AG09309 (cell line): ENCODE measurements at places on chromosomes 6 and 20.

DNA sequence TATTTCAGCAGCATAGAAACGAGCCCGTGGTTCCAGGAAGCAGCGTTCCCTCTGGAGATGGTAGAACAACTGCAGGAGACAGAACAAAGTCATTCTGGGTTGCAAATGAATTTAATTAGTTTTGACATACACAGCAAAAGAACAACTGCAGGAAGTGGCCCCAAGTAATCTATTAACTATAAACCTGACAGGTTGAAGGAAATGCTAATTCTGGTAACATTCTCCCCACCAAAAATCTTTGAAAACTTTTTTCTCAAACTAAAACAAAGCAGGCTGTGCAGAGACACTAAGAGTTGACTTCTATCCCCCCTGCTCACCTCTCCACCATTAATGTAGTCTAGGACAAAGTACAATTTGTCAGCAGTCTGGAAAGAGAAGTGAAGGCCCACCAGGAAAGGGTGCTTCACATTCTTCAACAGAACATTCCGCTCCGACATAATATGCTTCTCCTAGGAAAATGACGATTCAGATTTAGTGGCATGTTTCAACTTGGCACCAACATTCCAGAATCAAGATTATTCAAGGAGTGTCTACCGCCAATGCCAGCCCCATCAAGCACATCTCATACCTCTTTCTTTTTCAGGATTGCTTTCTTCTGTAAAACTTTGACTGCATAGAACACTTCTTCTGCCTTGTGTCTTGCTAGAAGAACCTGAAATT, 120.4 kb upstream of the SLC2A12 start:
- no peak for DNase-seq

DNA sequence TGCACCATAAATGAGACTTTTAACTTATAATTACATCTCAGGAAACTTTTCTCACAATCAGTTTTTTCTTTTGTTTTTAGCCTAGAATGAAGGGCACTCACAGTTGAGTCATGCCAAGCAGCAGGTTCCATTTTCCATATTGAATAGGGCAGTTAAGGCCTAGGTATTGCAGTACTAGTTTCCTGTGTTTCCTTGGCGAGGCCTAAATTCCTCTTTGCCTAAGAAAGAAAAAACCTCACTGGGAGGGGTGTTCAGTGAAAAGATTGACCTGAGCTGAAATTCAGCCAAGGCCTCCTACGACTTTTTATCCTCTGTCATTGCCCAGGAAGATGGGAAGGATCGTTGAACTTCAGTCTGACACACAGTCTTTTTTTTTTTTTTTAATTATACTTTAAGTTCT, 85.5 kb downstream of the IMPG1 start:
- DNase-seq: no peak

GRCh38 chr20:13141546-13141945, 79.5 kb upstream of the ISM1 start:
- peak; percentile 23 for DNase-seq

DNA sequence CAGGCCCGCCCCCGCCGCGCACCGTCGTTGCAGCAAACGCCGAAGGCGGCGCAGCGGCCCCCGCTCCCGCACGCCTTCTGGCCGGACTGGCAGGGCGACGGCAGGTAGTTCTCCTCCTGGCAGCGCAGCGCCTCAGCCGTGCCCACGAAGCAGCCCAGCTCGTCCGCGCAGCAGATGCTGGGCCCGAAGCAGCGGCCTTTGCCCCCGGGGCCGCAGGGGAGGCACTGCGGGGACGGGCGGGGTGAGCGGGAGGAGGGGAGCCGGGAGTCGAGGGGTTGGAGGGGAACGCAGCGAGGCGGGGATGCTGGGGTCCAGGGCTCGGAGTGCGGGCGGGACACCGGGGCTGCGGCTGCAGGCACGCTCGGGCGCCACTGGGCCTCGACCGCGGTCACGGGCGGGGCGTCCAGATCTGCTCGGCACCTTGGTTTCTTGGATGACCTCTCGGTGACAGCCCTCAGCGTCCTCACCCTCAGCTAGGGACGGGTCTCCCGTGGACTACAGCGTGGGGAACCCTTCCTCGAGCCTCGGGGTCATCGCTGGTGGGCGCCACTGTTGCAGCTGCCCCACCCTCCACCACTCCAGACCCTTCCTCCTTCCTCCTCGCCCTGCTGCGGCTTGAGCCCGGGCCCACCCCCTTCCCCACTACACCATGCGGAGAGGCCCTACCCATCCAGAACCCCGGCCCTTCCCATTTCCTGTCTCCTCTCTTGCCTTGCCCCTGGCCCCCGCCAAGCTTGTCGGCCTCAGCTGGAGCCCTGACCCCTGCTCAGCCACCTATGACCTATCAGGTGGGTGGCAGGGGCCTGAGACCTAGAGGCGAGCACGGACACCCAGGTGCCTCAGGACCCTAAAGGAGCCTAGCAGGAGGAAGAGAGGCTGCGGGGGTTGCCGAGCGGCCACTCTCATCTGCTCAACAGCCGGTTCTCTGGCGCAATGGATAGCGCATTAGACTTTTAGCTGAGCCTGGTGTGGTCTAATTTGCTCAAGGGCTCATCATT, 1.3 kb downstream of the AVP start:
- no peak for DNase-seq

DNA sequence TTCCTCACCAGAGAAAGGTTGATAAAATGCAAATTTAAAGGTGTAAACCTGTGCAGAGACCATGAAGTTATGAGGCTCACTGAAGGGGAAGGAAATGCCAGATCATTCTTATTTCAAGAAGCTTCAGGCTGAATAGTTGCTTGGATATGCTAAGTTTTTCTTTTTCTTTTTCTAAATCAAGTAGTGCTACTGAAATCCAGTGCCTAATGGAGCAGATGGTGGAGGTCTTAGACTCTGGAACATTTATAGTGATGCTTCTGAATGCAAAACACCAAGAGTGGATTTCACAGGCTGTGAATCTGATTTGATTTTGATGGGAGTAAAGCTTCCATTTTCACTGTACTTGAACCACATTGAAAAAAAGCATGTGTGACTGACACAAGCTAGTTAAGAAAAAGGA, 151.2 kb upstream of the BEND3 start:
- no peak for DNase-seq

DNA sequence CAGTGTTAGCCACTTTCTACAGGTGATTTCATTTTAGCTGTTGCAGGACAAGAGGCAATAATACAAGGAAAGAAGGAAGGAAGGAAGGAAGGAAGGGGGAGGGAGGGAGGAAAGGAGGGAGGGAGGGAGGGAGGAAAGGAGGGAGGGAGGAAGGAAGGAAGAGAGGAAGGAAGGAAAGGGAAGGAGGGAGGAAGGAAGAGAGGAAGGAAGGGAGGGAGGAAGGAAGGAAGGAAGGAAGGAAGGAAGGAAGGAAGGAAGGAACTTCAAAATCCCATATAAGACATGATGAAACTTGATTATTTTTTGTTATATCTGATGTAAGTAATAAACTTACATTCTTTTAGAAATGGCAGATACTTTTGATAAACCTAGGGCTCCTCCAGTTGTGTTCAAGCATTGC, 83.6 kb downstream of the TFAP2B start:
- DNase-seq: no peak

GRCh38 chr6:84078335-84078734, 44.8 kb downstream of the MRAP2 start:
- DNase-seq: no peak

DNA sequence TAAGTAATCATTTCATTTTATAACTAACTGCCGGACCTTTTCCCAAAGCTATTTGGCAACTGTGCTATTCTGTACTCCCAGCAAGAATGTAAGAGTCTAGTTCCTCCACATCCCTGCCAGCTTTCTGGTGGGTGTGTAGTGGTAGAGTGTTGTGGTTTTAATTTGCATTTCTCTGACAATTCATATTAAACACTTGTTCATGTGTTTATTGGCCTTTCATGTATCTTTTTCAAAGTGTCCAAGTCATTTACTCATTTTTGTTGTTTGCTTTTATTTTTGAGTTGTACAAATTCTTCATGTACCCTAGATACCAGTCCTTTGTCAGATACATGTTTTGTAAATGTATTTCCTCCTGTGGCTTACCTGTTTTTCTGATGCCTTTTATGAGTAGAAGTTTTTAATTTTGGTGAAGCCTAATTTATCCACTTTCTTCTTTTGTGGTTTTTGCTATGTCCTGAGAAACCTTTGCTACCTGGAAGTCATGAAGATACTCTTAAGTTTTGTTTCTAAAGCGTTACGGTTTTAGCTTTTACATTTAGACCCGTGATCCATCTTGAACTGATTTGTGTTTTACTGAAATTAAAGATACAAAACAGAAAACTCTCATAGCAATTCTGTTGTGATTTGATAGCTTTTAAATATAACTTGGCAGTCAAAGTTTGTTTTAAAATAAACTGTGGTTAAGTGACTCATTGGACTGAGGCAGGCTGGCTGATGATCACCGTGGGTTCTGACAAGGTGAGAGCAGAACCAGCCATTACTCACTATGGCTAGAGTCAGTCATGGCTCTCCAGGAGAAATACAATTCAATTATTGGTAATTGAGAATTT, 8.0 kb downstream of the MYLIP start:
- peak; percentile 80 for DNase-seq

DNA sequence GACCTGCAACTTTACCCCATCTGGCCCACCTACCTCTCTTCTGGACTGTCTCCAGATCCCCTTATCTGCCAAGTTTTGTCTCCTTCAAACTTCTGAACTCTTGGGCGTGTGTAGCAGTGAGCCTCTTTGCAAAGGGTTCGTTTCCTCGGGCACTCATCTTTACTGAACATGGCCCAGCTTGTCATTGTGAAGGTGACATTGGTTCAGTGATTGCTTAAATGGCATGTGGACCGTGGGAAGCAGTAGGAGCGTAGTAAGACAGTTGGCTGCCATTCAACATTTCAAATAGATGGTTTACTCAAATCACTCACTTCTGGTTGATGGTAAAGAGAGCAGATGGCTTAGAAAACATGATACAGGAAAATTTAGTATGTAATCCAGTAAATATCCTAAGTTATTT, 34.8 kb upstream of the KIF25 start:
- no peak for DNase-seq

DNA sequence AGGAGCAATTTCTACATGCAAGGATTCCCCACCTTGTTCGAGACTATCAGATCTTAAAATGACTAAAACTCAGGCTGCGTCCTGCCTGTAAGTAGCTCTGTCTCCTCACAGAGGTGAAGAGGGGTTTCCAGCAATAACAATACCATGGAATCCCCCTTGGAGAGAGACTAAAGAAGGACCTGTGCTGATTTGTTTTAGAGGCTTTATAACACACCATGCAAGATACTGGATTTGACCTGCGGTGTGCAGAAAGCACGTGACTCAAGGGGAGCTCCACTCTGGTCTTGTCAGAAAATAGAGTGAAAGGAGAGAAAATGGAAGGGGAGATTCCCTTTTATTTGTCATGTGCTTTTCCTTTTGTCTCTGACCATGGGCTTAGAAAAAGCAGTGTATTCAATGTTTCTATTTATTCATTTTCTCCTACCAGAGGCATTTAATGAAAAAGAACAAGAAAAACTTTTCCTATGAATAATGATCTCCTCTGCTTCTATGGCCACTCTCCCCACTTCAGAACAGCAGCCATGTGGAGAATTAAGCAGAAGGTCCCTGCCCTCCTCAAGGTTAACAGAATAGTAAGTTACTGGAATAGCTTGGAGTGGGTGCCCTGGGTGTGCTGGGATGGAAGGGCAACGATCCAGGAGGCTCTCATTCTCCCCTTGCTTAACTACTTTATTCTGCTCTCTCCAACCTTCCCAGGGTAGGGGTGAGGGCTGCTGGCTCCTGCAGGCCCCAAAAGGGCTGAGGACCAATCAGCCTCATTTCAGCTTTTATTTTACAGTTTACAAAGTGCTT, 19.2 kb upstream of the MRPS10 start:
- DNase-seq: no peak

DNA sequence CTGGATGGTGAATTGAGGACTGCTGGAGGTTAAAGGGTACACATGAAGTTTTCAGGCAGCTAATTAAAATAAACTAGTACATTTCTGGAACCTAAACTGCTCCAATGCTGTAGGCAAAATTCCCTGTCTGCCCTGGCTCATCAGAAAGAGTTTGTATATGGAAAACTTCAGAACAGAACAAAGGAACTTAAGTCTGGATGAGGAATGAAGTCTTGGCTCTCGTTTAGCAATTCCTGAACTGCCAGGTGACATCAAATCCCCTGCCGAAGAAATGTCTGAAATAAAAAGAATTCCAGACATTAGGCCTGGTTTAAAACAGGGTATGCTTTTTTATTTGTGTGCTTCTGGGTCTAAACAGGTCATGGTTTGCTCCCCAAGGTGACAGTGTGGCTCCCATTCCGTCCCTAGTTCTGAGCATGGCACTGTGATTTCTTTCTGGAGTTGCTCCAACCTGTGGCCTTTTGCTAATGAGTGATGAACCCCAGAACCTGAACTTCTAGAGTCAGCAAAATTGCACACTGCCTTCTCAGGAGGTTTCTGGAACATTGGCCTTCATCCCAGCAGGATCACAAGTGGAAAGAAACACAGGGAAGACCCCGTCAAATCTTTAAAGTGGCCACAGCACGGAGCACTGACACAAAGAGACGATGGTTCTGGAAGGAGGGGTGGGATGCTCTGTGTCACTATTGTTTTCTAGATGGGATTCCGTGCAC, 129.4 kb upstream of the NAA20 start:
- no peak for DNase-seq

GRCh38 chr6:76682842-76683241, 610.4 kb upstream of the IMPG1 start:
- no peak for DNase-seq

DNA sequence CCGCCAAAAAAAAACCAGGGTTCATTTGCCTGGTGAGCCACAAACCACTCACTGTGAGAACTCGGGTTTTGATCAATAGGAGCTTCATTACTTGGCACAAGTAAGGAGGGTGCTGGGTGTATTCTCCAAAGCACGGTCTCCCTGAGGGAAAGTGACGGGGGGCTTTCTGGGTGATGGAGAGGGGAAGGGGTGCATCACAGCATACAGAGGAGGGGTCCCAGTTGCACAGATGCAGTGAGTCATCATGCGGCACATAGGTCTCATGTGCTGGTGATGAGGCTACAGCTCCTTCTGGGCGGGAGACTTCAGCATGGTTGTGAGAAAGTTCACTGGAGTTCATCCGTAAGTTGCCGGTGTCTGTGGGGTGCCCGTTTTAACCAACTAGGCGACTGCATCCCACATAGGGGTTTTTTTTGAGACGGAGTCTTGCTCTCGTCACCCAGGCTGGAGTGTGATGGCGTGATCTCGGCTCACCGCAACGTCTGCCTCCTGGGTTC, 36.2 kb downstream of the SUN5 start:
- DNase-seq: no peak

DNA sequence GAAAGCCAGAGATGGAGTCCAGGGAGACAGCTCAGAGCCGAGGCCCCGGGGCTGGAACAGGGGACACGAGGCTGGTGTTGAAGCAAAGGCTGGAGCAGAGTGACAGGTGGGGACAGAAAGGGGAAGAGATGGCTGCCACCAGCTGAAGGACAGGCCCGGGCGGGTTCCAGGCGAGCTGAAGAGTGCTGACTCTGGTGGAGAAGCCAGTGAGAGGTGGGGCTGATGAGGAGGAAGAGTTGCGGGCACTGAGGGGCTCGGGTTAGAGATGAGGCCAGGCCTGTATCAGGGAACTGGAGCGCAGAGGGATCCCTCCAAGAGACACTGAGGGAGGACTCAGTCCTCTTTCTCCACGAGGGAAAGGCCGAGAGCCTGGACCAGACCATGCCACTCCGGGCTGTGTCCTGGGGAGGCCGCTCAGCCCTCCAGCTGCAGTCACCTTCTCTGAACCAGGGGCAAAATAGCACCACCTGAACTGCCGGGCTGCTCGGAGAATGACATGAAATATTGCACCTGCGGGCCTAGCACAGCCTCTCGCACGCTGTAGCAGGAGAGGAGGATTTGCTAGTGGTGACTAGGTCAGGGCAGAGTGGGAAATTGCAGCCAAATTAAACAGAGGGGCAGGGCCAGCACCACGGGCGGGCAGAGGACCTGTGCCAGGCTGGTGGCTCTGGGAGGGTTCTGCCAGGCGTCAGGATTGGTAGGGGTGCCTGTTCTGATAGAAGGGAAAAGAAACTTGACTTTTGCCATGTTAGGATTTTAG, 175.9 kb downstream of the ZDHHC14 start:
- no peak for DNase-seq
